ENCODE measurements at places on chromosomes 13 and 19. TPM values are rescaled to one million over a fixed set of nuclear protein-coding genes. Genes with fewer than 3 reads are reported as not detected.

PSG11 gene
- total RNA-seq: not detected

GRCh38 chr19:40741527-40742390 is 8.5 kb downstream of the ACTMAP start:
- no peak for DNase-seq

DNA sequence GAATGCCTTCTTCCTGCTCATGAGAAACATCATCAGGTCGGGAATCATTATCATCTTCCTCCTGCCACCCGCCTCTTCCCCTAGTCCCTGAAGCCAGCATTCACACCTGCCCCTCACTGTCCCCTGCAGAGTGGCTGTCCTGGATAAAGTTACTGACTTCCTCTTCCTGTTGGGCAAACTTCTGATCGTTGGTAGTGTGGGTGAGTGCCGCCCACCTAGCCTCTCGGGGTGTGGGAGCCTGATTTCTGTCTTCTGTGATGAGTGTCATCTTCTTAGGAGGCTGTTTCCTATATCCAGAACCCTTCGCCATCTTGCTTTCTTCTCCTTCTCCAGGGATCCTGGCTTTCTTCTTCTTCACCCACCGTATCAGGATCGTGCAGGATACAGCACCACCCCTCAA is 12.5 kb downstream of the SLC44A2 start:
- no peak for DNase-seq

HOMER3 gene
- 3.6 TPM for total RNA-seq

DNA sequence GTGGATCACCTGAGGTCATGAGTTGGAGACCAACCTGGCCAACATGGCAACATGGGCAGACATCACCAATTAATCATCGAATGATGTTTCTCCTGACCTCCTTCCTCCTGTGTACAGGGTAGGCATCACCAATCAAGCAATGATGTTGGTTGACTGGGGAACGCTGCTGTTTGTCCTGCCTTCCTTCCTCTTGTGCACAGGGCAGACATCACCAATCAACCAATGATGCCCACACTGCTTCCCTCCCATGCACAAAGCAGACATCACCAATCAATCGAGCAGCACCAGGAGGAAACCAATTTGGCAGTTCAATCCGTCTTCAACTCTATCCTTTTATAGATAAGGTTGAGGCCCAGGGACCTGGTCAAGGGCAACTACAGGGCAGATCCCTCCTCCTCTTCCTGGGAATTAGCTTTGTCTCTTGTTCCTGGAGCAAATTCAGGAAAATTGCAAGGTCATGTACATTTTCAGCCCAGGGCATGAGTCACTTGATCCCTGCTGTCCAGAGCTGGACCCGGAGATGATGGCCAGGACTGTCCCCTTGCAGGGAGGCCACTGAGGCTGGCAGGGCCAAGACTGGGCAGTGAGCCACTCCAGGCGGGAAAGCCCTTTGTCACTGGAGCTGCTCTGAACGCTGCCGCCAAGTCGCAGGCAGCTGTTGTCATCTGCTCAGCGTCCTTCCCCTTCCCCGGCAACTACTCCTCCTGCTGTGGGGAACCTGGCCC is 5.3 kb upstream of the CSNK1G2 start:
- DNase-seq: no peak

DNA sequence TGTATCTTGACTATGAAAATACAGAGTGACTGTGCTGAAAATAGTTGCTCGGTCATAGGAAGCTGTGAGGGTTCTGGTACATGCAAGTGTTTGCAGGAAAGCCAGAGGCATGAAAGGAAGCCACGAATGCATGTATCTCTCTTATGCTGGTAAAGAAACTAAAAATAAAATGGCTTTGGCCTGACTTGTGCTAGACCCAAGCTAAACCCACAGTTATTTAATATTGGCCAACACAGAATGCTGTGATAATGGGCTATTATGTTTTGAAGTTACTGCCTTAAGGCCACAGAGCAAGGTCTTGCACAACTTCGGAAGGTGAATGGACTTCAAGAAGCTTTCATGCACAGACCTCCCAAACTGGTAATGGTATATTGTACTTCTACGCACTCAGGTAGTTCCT is 518.2 kb upstream of the HTR2A start:
- DNase-seq: no peak

DNA sequence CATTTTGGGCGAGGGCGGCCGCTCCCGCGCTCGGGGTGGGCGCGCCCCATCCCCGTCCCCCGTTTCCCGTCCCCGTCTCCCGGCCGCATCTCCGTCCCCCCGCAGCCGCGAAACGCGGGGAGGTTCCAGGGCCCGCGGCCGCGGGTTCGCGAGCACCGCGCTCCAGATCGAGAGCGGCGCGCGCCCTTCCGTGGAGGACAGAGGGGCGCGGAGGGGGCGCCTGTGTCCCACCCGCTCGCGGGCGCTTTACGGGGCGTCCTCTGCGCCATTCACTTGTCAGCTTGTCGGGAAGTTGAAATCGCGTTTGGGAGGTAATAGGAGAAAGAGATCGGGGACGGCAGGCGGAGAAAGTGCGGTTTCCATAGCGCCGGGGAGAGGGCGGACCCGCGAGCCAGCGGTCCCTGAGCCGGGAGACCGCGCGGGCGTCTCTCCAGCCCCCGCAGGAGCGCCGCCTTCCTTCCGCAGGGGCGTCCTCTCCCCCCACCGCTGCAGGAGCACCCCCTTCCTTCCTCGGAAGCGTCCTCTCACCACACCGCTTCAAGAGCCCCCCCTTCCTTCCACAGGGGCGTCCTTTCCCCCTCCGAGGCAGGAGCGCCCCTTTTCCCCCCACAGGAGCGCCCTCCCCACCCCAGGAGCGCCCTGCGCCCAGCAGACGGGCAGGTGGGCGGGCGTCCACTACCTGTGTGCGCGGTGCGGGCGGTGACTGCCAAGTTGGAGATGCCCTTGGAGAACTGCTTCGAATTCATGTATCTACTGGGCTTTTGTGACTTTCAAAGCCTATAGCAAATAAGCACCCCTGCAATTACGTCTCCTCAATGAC is 962 bp upstream of the IRS2 start:
- DNase-seq: peak; percentile 38
